ENCODE measurements at places on chromosomes 5 and 9. TPM values are rescaled to one million over a fixed set of nuclear protein-coding genes. Genes with fewer than 3 reads are reported as not detected.

RETREG1 gene
- 48.3 TPM for polyA plus RNA-seq

NTNG2 gene
- polyA plus RNA-seq = 0.37 TPM

DNA sequence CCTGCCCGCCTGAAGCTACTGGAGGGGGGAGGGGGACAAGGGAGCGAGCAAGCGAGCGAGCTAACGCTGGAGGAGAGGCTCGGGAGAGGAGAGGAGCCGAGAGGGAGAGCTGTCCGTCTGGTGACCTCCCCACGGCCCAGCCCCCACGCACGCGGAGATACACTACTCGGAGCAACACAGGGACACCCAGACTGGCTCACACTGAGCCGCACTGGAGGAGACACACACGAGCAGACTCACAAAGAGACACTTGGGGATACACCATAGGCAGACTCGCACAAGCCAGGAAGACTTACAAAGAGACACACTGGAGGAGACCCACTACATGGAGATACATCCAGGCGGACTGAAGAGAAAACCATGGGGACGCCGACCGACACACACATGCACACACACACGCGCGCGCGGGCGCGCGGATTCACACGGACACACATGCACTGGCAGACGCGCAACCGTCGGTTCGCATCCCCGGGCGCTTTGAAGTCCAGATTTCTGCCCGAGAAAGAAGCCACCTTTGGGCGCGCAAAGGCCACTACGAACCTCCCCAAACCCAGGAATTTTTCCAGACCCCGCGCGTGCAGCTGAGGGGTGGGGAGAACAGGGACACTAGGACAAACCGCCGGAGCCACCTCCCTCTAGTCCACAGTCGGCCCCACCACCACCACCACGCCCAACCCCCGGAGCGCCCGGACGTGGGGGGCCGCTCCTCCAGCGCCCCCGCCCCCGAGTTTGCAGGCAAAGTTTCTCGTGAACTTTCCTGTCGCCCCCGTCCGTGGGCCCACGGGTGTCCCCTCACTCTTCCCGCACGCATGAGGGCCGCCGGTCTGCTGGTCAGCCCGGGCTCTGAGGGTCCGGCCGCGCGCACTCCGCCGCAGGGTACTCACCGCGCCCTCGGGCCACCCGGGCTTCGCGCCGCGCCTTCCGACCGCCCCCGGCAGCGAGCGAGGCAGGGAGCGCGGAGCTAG lies 571 bp downstream of the CNTFR start:
- DNase-seq = no peak

ELOVL7 gene
- 17.4 TPM for polyA plus RNA-seq

- DNase-seq = no peak
Observed at GRCh38 chr9:129323999-129324553, 146.0 kb upstream of the IER5L start.

DNA sequence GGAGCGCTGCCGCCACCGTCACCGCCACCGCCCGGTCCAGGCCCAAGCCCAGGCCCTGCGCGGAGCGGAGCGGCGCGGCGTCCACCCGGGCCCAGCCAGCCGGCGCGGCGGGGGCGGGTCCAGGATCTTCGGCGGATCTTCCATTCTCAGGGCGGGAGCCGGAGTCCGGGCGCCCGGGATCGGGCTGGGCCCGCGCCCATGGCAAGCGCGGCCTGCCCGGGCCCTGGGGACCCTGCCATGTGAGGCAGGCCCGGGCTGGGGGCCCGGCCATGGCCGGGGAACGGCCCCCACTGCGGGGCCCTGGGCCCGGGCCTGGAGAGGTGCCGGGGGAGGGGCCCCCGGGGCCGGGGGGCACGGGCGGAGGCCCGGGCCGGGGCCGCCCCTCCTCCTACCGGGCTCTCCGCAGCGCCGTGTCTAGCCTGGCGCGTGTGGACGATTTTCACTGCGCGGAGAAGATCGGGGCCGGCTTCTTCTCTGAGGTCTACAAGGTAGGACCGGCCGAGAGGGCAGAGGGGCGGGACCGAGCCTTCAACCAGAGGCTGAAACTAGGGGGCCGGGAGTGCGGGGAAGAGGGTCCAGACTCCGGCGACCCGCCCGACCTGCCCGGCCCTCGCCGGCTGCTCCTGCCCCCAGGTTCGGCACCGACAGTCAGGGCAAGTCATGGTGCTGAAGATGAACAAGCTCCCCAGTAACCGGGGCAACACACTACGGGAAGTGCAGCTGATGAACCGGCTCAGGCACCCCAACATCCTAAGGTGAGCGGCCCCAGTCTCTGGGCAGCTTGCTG lies 482 bp downstream of the TESK1 start:
- DNase-seq = no peak

DNA sequence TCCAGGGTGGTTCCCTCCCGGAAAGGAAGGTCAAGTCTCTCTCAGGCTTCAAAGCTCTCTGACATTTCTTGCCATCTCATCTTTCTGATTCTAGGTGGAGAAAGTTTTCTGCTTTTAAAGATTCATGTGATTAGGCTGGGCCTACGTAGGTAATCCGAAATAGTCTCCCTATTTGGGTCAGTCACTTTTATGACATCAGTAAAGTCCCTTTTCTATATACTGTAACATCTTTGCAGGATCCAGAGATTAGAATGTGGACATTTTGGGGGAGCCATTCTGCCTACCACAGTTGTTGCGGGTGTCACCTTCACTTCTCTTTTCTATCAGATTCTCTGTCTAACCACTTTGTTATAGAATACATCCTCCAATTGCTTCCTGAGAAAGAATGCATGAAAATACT lies 1.9 kb upstream of the RNF180 start:
- DNase-seq = no peak

DNA sequence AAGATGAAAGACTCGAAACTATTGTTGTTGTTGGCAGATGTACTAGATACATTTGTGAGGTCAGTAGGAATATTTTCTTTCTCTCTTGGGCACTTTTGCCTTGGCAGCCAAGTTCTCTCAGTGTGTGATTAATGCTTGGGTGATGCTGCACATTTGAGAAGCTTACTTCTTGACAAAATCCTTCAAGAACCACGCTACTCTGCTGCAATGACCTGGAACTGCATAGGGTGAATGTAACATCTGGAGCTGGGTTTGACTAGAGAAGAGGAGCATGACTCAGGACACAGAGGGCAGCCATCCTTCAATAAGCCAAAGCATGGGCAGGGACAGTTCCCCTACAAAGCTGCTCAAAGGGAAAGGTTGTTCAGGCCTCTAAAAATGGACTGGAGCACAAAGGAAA lies 75.5 kb upstream of the PUM3 start:
- DNase-seq = no peak

DNA sequence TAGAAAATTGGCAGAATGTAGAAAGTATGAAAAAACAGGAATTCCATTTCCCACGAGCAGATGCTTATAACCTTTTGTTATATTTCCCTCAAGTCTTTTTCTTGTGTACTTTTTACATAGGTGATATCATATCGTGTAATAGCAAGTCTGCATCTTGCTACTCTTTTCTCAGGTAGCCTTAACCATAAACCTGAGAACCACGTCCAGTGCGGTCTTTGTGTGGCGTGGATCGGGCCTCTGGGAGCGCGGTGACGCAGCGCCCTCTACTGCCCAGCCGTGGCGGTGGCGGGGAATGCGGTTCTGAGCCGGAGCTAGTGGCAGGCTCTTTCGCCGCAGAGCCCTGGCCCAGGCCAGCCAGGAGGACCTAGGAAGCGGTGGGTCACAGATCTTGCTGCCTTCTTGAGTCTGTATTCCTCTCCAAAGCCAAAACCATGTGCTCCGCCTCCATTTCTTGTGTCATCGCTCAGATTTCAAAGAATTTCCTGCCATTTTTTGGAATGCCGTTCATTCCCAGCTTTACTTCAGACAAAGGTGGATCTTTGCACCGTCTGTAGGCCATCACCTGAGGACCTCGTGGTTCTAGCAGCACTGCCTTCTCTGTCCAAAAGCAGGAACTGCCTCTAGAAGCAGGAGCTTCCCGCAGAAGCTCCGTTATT lies 71.9 kb downstream of the MVB12B start:
- no peak for DNase-seq

DNA sequence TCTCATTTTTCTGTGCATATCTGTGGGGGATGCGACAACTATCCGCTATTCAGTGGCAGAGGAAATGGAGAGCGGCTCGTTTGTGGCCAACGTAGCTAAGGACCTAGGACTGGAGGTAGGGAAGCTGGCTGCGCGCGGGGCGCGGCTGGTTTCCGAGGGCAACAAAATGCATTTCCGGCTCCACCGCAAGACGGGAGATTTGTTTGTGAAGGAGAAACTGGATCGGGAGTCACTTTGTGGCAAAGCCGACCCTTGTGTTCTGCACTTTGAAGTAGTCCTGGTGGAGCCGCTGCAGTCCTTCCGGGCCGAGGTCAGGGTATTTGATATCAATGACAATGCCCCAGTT lies 320 bp downstream of the PCDHB1 start:
- no peak for DNase-seq

DNA sequence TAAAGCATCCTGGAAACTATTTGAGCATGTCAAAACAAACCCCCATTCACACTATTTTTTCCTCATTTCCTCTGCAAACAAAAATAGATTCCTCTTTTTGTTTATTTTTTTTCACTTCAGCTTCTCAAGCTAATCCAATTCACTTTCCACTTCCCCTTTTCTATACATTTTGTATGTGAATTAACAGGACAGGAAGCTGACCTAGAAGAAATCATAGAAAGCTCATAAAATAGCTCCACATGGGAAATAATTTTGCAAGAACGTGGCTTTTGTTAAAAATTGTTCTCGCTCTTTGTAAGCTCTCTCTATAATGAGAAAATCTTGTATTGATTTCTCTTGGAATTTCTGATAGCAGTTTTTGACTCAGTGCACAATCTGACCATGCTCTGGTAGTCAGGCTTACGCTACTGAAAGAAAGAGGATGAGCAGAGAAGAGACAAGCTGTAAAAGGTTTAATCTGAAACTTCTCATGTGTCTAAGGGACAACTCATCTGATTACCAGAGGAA lies 215.8 kb downstream of the ADAMTS12 start:
- no peak for DNase-seq

GRCh38 chr9:111186021-111186530 lies 143.9 kb downstream of the OR2K2 start:
- DNase-seq = no peak

PDE8B gene
- polyA plus RNA-seq = 6.0 TPM

TJP2 gene
- polyA plus RNA-seq = 105 TPM

DNA sequence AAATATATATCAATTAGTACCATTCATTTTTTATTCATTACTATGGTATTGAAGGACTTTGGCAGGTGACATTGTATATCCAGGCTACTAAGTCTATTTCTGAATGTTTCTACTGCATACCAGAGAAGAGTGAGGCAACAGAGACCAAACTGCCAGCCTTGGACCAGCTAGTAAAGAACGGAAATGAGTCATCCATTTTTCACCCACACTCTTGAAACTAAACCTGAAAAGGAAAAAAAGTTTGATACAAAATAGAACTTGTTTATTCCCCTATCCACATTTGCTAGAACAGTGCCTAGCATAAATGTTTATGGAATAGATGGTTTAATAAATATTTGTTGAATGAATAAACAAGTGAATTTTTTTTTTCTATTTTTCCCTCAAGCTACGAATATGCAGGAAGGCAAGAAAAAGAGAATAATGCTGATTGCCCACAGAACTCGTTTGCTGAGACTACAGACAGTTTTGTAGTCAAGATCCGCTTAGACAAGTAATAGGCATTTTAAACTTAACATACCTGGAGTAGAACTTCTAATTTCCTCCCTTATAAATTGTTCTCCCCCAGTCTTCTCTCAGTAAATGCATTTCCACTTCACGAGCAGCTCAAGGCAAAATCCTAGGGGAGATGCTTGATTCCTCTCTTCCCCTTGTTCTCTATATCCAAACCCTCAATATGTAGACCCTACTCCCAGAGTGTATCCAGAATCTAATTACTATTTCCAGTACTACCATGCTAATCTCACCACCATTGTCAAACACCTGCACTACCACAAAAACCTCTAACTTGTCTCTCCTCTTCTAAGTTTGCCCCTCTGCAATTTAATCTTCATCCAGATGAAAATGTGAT lies 146.2 kb upstream of the RASA1 start:
- no peak for DNase-seq

SHOC1 gene
- 0.83 TPM for polyA plus RNA-seq

DNA sequence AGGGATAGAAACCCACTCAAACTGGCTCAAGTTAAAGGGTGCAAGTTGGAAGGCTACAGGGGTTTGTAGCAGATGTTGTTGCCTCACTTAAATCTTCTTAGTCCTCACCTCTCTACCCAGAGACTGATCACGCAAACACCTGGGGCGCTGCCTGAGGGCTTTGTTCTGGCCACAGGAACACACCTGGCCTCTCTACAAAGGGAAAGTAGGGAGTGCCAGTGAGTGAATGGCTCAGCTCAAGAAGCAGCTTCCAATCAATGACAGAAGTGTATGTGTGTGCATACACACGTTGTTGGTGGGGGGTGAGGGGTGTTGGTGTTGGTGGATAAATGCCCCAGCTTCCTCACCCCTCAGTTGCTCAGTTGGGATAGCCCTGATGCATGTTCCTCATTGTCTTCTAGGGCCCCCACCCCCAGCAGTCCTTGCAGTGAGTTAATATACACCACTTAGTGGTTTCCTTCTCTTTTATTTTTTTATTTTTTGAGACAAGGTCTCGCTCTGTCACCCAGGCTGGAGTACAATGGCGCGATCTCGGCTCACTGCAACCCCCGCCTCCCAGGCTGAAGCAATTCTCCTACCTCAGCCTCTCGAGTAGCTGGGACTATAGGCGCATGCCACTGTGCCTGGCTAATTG lies 30.6 kb upstream of the CTNNA1 start:
- DNase-seq = no peak

GRCh38 chr9:89006996-89007967 lies 16.0 kb downstream of the S1PR3 start:
- DNase-seq = no peak

CDC20B gene
- polyA plus RNA-seq = 0.92 TPM

DNA sequence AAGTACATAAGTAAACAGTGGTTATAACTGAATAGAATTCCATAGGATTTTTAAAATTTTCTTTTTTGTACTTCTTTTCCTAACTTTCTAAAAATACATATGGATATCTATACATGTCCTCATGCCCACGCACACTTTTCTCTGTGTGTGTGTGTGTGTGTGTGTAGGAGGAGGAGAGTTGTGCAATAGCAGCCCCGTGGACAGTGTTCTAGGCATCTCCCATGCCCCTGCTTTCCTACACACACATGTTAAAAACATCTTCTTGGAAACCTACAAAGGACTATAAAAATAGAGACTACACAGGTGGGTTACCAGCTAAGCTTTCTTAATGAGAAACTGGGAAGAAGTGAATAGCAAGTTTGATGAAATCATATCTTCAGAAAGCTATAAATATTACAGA lies 19.8 kb upstream of the HEXB start:
- no peak for DNase-seq

GRCh38 chr5:37552770-37553719 lies 173.9 kb downstream of the WDR70 start:
- no peak for DNase-seq

GRCh38 chr5:20470997-20471396 lies 483.0 kb upstream of the CDH18 start:
- no peak for DNase-seq

MLANA gene
- 0.77 TPM for polyA plus RNA-seq

C1QTNF2 gene
- polyA plus RNA-seq = 2.6 TPM

- no peak for DNase-seq
Observed at GRCh38 chr5:1399737-1400136, 45.5 kb downstream of the SLC6A3 start.

C5orf34 gene
- polyA plus RNA-seq = 5.7 TPM

TPRN gene
- 12.7 TPM for polyA plus RNA-seq

TOR4A gene
- polyA plus RNA-seq = 5.8 TPM
